ENCODE measurements at places on chromosomes 16 and 17.

DNA sequence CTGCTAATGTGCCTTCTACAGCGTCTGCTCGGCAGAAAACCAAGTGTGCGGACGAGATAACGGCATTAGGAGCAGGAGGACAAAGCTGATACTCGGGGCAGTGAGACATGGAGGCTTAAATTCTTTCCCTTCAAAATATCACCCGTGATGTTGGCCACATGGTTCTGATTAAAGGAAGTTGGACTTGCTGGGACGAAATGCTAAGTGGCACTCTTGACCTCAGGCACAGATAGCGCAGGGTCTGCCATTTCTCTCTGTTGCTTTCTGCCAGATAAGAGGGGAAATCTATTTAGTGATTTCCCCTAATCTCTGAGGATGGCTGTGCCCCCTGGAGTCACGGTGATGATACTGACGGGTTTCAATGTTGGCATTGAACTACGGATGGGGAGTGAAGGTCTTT, 509.6 kb upstream of the EEF2KMT start:
- no peak overlapping the region for H3K27ac ChIP-seq
- DNase-seq: no peak
- no peaks in the 10 kb centered on the region for H3K27me3 ChIP-seq
- H3K4me3 ChIP-seq: no peak overlapping the region
- no peaks in the 10 kb centered on the region for H3K36me3 ChIP-seq

- H3K4me1 ChIP-seq: peaks cover 13% of the 10 kb centered on the region
- H3K27me3 ChIP-seq: no peaks in the 10 kb centered on the region
- DNase-seq: no peak
- no peak overlapping the region for H3K27ac ChIP-seq
- no peaks in the 10 kb centered on the region for H3K36me3 ChIP-seq
Measured at GRCh38 chr17:42270170-42270535, 6.0 kb downstream of the STAT5B start.

DNA sequence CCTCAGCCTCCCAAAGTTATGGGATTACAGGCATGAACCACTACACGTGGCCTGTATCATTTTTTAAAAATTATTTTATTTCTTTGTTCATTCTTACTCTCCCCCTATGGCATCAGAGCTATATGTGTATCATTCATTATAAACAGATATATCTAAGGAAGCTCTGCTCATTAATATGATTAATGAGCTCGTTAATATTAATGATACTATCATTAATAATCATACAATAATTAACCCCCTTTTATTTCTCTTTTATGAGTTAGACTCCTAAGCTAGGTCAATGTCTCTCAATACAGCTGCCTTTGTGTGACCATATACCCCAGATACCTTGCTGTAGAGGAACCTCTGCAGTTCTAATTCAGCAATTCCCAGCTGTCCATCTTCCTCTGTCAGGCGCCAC, 4.5 kb upstream of the RSKR start:
- peaks cover 93% of the 10 kb centered on the region for H3K36me3 ChIP-seq
- no peak for DNase-seq
- no peak overlapping the region for H3K27ac ChIP-seq
- no peaks in the 10 kb centered on the region for H3K27me3 ChIP-seq
- H3K4me1 ChIP-seq: no peaks in the 10 kb centered on the region
- H3K4me3 ChIP-seq: no peak overlapping the region

- peaks cover 14% of the 10 kb centered on the region for H3K4me1 ChIP-seq
- no peak overlapping the region for H3K27ac ChIP-seq
- H3K36me3 ChIP-seq: no peaks in the 10 kb centered on the region
- H3K4me3 ChIP-seq: no peak overlapping the region
Measured at GRCh38 chr17:39599665-39600231, 8.0 kb downstream of the NEUROD2 start.

DNA sequence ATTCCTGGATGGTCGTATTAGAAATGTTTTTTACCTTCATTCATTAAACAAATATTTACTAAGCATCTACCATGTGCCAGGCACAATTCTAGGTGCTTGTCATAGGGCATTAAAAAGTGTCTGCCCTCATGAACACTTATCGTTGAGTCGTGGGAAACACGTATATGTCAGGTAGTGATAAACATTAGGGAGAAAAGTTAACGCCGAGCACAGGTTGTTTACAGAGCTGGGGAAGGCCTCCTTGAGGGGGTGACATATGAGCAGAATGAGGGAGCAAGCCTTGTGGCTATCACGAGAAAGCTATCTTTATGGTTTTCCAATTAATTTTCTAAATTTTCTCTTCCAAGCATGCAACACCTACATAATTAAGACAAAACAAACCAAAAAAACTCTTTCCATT, 985 bp upstream of the ZNF213 start:
- H3K4me1 ChIP-seq: peaks cover 39% of the 10 kb centered on the region
- no peak for DNase-seq
- no peaks in the 10 kb centered on the region for H3K27me3 ChIP-seq
- peak overlapping the region; percentile 81 for H3K4me3 ChIP-seq
- H3K36me3 ChIP-seq: peaks cover 2% of the 10 kb centered on the region

DNA sequence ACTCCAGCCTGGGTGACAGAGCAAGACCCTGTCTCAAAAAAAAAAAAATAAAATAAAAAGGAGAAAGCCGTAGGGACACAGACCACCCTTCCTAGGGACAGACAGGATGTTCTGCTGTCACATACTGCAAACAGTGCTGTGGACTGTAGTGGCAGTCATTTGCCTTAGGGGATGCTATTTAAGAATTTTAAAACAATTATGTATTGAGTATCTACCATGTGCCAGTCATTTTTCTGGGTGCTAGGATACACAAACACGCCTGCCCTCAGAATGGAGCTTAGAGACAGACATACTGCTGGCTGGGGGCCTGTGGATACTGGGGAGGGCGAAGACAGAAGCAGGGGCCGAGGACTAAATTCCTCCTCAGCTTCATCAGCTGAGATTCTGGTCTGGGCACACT, 45.5 kb downstream of the MRC2 start:
- no peaks in the 10 kb centered on the region for H3K27me3 ChIP-seq
- DNase-seq: no peak
- no peak overlapping the region for H3K27ac ChIP-seq
- no peaks in the 10 kb centered on the region for H3K4me1 ChIP-seq
- H3K36me3 ChIP-seq: no peaks in the 10 kb centered on the region

DNA sequence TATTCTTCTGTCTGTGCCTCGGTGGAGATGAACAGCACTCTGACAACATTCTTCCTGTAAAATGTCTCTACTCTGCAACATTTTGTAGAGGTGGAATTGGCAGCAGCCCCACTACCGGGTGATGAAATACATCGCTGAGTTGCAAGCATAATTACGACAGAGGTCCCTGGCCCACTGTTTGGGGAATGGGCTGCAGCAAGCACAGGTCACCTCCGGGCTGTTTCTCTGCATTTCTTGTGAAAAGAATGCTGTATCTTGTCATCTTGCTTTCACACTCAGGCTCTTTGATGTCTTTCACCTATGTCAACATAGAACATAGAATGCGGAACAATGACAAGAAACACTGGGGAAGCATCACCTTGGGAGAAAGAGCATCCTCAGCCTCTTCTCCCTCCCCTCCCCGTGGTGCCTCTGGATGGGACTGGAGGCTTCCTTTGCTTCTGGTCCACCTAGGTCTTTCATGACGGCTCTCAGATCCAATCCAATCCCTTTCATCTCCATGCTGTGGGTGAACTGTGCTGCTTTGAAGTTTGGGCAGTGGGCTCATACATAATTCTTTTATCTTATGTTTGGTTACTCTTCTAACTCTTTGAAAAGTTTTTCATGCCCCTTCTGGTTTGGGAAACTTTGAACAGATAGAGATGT, 265.0 kb downstream of the PHKB start:
- no peak overlapping the region for H3K27ac ChIP-seq
- H3K4me1 ChIP-seq: no peaks in the 10 kb centered on the region
- no peaks in the 10 kb centered on the region for H3K36me3 ChIP-seq
- no peaks in the 10 kb centered on the region for H3K27me3 ChIP-seq

All from upper lobe of left lung (tissue), 6 donors.